COR-L47 (cell line): ENCODE measurements at places on chromosomes 12 and 14.

GRCh38 chr12:101567918-101568317 lies 26.9 kb upstream of the MYBPC1 start:
- DNase-seq = no peak

DNA sequence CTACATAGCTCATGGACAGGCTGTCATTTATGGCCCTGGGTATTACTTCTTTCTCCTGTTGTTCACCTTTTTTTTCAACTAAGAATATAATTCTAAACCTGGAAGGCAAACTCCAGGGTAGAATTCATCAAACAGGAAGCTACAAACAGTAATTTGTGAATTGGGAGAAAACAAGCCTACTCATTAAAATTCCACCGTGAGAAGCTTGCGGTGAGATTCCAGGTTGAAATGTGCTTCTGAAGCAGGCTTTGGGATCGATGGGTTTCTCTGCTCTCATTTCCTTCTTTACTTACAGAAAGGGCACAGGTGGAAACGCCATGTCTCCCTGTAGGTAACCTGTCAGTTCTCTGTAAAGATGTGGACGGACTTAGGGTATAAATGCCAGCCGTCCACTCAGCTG lies 257.5 kb downstream of the TMEM132C start:
- DNase-seq = no peak

DNA sequence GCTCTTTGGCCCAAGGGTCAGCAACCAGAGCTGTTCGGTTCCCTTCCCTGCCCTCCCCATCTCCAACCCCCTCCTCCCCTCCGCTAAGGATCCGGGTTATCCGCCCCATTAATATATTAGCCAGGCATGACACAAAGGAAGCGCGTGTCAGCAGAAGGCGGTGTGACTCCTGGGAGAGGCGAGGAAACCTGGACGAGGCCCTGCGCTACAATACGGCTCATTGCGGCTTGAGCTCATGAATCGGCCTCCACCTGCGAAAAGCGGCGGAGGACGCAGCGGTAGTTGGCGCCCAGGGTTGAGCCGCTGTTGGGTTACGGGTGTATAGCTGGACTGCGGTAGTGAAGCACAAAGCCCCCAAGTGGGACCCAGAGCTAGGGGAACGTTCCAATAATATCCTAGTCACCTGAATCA lies 9.9 kb downstream of the FOXA1 start:
- DNase-seq = no peak

- peak; percentile 94 for DNase-seq
Observed at GRCh38 chr14:69713209-69713781, 53.6 kb upstream of the SRSF5 start.

GRCh38 chr12:117972301-117972700 lies 3.5 kb upstream of the KSR2 start:
- peak; percentile 17 for DNase-seq

DNA sequence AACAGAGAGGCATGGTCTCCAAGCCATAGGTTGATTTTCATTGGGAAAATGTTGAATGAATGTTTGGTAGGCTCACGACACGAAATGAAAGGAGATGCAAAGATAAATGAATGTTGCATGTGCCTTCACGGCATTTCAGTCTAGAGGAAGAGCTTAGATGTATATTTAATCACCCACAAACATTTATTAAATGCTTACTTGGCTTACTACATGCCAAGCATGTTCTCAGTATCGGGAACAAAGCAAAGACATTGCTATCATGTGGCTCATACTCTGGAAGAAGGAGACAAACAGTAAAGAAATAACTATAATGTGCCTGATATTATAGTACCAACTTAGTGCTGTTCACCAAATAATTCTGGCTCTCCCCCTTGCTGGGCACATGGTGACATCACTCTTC lies 133.5 kb downstream of the LLPH start:
- DNase-seq = no peak
